ENCODE measurements at places on chromosomes 6 and 20.

DNA sequence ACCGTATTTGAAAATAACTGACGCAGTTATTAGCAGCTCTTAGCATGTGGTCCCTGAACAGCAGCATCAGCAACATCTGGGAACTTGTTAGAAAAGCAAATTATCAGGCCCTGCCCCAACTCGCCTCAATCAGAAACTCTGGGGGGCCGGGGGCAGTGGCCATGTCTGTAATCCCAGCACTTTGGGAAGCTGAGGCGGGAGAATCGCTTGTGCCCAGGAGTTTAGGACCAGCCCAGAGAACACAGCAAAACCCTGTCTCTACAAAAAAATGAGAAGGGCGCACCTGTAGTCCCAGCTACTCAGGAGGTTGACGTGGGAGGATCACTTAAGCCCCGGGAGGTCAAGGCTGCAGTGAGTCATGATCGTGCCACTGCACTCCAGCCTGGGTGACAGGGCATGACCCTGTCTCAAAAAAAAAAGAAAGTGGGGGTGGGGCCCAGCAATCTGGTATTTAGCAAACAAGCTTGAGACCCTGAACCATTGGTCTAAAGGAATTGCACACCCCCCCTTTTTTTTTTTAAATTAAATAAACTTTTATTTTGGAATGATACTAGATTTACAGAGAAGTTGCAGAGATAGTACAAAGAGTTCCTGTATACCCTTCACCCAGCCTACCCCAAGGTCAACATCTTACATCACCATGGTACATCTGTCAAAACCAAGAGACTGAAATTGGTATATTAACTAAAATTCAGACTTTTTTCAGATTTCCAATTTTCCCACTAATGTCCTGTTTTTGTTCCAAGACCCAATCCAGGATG lies 6.7 kb downstream of the SRXN1 start:
- no peak for DNase-seq

- DNase-seq: no peak
Measured at GRCh38 chr20:63876489-63877036, 11.5 kb downstream of the TPD52L2 start.

DNA sequence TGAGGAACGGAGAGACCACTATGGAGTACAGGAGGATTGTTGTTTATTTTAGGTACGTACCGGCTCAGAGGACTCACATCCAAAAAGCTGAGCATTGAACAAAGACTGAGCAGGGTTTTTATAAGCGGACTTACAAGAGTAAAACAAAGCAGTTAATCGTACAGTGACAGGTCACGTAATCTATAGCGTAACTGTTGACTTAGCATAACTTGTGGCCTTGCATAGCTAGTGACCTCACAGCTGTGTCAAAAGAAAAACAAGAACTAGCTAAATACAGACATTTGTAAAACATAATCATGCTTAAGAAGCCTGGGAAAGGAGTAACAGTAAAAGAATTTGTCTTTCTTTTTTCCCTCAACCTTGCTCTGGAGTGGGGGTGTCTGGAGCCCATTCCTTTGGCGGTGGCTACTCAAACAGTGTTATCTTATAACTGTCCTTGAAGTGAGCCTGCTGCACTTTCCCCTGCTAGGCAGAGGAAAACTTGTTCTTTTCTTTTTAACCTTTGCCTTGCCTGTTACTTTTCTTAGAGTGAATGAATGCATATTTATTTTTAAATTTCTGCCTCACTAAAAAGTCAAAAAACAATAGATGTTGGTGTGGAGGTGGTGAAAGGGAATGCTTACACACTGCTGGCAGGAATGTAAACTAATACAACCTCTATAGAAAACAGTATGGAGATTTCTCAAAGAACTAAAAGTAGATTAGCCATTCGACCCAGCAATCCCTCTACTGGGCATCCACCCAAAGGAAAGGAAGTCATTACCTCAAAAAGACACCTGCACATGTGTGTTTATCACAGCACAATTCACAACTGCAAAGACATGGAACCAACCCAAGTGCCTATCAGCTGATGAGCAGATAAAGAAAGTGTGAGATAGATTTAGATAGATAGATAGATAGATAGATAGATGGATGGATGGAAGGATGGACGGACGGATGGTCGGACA lies 109.0 kb downstream of the TAF4 start:
- DNase-seq: no peak

DNA sequence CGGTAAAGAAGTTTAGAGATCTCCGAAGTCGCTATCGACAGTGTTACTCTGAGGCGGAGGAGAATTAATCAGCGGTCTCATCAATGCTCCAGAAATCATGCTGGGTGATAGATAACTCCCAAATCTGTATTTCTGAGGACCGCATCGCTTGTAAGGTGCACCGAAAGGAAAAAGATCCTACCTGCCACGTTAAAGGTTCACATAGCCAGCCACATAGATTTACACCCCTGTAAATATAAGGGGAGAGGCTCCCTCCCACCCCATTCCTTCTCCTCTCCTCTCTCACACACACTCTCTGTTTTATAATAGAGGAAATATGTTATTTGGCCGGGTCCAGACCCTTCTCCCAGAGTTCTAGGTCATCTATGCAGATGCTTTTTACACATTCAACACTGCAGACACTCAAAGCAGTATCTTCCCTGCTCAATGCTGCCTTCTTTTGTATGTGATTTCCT lies 620 bp upstream of the DEK start:
- DNase-seq: no peak

DNA sequence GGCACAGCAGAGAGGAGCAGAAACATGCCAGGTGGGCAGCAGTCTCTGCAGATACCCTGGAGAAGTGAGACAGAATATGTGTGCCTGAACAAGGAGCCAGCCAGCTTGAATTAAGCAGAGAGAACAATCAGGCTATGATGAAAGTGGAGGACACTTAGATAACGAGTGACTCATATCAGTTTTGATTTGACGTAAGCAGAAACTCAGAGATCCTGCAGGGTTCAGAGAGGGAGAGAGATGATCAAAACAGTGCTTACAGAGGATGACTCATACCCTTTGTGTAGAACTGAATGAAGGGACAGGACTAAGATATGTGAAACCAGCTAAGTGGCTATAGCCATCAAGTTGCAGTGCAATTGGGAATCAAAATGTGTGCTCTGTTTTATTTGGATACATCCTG lies 300.7 kb downstream of the TENT5A start:
- no peak for DNase-seq

- DNase-seq: no peak
Measured at GRCh38 chr6:32568561-32568960, 21.1 kb downstream of the HLA-DRB1 start.

GRCh38 chr6:107488174-107488874 lies 1.6 kb upstream of the SOBP start:
- DNase-seq: no peak

Measured in right hindlimb (tissue), 1 donor.